ENCODE measurements at places on chromosomes 5 and 9.

DNA sequence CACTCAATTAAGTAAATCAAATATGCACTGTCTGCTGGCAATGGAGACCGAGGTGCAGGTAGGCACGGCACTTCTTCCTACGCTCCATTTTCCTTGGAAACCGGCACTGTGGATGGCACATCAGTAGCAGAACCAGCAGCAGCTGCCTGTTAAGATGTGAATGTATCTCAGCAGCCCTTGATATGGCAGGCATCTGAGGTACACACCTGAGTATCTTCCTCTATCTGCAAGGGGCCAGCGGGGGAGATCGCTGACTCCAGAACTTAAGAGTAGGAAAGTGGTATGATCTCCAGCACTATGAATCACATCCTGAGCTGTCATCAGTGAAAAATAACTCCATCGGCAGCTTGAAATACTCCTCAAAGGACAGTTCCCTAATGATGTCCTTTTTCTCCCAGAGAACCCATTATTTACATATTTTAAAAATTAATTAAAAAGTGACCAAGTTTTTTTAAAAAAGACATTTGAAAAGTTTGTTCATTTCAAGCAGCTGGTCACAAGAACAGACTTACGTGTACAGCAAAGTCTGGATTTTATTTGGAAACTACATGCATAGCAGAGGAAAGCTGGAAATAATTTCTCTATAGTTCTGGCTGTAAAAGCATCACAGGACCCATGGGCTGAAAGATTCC is 97.1 kb downstream of the ADAMTS12 start:
- DNase-seq = no peak

GRCh38 chr5:59562756-59563389 is 330.7 kb downstream of the PDE4D start:
- no peak for DNase-seq

GRCh38 chr9:77210116-77210515 is 32.8 kb downstream of the VPS13A start:
- peak; percentile 14 for DNase-seq

DNA sequence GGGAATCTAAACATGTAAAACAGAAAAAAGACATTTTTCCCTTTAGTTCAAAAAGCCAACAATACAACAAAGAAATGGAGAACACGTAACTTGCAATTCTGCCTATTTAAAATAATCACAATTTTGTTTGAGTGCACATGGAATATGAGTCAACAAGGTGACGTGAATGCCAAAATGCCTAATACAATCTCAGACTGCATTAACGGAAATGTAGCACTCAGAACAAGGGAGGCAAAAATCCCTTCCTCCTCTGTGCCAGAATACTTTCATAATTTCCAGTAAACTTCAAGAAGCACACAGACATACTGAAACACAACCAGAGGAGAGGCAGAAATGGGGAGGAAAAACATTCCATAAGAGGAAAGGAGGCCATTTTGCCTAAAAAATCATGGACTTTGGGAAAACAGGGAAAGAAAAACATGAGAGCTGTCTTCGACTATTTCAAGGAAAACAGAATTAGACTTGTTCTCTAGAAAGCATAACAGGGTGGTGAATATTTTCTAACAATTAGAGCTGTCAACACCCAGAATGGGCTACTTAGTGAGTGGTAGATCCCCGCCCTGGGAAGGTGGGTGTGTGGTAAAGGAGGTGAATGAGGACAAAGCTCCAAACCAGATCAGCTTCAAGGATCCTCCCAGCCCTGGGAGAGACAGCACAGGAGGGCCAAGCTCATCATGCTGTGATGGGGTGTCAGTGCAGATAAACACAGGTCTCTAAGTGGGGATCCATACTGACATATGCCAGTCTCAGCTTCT is 48.2 kb downstream of the ABCA1 start:
- peak; percentile 11 for DNase-seq

- no peak for DNase-seq
Measured at GRCh38 chr5:543755-544674, 19.8 kb upstream of the SLC9A3 start.

GRCh38 chr5:19285286-19285685 is 702.7 kb downstream of the CDH18 start:
- no peak for DNase-seq

DNA sequence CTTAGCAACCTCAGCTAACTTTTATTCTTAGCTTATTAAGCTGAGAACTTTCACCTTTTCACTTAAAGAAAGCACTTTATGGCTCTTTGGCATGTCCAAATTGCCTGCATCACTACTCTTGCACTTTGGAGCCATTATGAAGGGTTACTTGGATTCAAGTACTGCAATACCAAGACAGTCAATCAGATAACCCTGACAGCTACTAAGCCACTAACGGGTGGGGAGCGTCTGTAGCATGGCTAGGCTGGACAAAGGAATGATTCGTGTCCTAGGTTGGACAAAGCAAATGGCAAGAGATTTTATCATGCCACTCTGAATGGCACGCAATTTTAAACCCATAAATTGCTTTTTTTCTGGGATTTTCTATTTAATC is 39.6 kb downstream of the TRPM6 start:
- no peak for DNase-seq

- no peak for DNase-seq
Measured at GRCh38 chr5:128774605-128775004, 190.7 kb upstream of the SLC27A6 start.

DNA sequence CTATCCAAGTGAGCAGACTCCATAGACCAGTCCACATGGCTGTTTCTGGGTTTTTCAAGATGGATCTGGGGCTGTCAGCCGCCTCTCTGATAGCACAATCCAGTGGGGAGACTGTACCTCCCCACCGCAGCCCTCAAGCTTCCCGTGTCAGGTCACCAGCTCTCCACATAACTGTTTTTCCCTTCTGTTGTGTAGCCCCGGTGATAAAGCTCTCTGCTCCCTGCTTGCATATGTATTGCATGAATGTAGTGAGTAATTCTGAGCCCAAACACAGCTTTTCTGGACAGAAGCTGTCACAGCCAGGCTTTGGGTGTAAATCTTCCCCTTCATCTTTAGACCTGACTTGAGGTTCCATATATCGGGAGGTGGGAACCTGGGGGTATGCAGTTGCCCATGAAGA is 23.1 kb upstream of the CFAP157 start:
- DNase-seq = peak; percentile 29

DNA sequence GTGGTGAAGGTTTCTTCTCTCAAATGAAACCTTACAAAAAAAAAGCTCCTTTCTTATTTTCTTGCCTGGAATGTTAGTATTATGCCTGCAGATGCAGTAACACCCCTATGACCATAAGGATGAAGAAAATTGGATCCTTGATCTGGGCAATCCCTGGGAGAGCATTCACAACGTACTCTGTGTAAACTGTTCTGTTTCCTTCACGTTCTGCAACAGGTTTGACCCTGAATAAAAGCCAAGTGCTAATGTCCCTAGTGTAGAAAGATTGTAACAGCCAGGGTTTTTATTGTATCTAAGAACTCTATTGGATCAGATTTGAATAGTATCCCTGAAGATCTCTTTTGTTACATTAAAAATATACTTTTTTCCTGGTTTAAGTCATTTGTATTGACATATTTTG is 1639.6 kb upstream of the ACO1 start:
- no peak for DNase-seq

GRCh38 chr5:100430268-100431195 is 104.6 kb upstream of the FAM174A start:
- DNase-seq = peak; percentile 73

DNA sequence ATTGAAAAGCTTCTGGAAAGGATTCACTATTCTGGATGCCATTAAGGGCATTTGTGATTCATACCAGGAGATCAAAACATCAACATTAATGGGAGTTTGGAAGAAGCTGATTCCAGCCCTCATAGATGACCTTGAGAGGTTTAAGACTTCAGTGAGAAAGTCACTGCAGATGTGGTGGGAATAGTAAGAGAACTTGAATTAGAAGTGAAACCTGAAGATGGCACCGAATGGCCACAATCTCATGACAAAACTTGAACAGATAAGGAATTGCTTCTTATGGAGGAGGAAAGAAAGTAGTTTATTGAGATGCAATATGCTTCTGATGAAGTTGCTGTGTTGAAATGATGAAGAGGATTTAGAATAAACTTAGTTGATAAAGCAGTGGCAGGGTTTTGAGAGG is 254.6 kb upstream of the SLC24A2 start:
- DNase-seq = no peak

DNA sequence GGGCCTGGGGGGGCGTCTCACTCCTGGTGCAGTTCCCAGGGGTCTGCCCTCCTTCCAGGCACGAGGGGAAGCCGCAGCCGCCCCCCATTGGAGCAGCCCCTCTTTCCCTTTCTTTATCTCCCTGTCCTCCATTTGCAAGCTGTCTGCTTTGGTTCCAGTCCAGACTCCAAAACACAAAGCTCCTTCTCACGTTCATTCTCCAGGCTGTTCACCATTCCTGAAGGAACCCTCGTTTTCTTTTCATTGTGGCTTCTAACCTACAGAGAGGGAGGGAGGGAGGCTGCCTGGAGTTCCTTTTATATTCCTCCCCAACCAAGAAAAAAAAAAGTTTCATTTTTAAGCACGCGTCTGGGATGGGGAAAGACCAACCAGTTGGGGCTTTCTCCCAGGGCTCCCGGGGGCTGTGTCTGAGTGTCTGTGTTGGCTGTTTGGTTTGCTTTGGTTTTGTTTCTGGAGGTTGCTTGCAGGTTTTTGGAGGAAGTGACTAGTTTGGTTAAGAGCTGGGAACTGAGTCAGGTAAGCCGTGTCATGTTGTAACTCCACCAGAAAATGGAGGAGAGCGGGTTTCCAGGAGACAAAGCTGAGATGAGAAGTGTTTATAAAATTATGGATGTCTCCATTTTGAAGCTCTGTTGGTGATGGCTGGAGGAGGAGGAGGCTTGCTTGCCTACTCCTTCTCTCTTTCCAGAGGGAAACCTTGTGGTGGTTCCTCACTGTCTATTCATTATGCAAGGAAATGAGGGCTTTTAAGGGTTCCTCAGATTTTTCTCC is 1.6 kb downstream of the ZNF462 start:
- peak; percentile 60 for DNase-seq

- no peak for DNase-seq
Measured at GRCh38 chr9:34582787-34583186, 6.7 kb downstream of the CNTFR start.

DNA sequence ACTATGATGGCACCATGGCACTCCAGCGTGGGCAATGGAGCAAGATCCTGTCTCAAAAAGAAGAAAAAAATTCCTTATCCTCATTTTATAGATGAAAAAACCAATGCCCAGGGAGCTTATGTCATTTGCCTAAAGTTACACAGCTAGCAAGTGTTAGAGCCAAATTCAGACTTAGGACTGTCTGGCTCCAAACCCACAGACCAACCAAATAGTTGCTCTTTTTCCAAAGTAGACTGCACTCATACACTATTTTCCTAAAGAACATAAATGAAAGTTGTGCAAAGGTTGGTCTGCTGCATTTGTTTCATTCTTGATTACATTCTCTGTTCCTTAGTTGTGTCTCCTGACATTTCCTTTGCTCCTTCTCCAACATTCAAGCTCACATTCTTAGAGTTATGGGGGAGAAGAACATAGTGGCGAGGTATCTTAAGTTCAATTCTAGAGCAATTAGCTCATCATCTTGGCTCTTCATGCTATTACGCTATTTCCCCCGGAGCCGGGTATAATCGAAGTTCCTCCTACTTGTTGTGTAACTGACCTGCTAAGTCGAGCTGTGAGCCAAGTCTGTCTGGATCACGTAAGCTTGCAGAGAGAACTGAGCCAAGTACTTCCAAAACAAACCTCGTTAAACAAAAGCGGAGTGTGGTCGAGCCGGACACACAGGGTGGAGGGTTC is 138.3 kb downstream of the RFK start:
- no peak for DNase-seq

GRCh38 chr9:97966493-97966892 is 16.6 kb upstream of the ANP32B start:
- DNase-seq = no peak

DNA sequence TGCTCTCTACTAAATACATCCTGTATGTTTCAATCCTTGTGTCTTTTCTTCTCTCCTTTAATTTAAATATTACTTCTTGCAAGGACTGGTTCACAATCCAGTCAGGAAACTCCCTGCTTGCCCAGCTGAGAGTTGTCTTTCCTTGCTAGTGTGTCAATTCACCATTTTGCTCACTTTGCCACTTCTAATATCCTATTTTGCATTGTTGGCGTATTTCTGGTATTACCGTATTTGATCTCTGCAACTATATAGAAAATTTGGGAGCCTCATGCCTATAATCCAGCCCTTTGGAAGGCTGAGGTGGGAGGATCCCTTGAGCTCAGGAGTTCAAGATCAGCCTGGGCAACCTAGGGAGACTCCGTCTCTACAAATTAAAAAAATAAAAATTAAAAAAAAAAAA is 90.5 kb upstream of the TTC23L start:
- DNase-seq = no peak

GRCh38 chr9:34341659-34342295 is 12.4 kb downstream of the NUDT2 start:
- DNase-seq = no peak

DNA sequence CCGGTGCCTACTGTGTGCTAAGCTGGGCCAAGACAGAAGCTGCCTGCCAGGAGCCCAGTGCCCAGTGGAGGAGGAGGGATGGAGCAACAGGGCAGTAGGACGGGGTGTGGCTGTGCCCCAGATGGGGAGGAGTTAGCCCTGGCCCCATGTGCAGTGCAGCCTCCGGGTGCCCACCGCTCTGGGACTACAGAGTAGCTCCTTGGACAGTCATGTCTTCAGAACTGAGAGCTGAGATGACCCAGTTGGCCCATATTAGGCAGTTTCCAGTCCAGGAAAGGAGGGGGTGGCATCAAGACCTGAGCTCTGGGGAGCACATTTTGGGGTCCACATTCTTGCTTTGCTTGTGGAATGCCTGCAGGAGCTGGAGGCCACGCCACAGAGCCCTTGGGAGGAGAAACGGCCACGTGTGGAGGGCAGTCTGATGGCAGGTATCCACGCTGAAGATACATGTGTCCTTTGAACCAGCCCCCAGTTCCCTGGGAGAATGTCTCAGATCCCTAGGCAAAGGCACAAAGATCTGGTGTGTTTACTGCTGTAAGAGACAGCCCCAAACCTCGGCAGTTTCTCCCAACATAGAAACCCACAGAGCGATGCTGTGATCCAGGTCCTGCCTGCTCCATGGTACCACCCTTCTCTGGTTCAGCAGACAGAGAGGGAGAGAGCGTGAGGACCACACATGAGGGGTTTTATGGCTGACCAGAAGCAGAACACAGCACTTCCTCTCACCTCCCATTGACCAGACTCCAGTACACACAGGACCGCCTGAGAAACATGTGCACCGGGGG is 46.8 kb upstream of the FCN1 start:
- DNase-seq = no peak

DNA sequence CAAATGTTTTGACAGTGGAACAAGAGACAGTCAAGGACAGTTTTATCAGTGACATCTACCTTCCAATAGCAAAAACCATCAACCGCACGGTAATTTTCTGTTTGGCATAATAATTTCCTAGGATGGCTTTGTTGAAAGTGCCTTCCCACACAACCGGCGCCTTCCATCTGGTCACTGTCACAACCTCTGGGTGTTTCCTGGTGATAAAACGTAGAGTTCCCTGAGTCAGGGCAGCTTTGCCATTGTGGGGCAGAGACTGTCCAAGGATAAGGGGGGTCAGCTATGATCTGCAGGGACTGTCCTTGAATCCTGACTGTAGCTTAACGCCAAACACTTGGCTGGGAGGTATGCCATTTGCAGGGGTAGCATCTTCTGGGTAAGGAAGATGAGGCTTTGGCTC is 47.6 kb downstream of the GGTA1 start:
- no peak for DNase-seq

All from cardiac muscle cell (in vitro differentiated cells and primary cell).